HepG2 (cell line): ENCODE measurements at places on chromosomes 7 and 10. TPM values are rescaled to one million over a fixed set of nuclear protein-coding genes. Genes with fewer than 3 reads are reported as not detected.

DNA sequence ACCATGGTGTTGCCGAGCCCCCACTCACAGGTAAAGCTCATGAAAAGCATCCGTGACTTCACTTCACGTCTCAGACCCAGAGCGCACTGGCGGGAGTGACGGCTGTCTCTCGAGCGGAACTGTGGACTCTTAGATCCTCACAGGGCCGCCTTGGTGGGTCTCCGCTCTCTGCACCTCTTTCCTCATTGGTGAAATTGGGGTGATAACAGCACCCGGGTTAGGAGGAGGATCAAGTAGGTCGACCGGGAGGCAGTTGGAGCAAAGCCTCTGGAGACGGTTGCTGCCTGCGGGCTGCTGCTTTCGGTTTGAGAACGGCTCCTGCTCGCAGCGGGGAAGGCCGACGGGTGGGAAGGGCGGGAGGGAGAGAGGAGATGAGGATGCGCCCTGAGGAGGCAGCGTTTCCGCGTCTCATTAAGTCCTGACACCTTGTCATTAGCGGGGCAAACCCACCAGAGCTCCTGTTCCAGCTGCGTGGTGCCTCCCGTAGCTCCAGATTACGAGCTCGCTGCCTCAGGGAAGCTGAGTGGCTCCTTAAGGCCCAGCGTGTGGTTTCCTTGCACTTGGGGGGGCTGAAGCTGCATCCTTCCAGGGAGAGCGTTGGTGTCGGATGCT is 51.9 kb upstream of the CFAP46 start:
- no peak overlapping the region for H3K27ac ChIP-seq
- H3K27me3 ChIP-seq: peaks cover 13% of the 10 kb centered on the region; the same call in 1 of the 2 replicates
- no peak for DNase-seq
- H3K4me3 ChIP-seq: no peak overlapping the region

Gene ZNF425
- total RNA-seq: 0.97 and 1.1 TPM in 2 replicates

GRCh38 chr10:100359529-100360150 is 12.6 kb downstream of the SCD start:
- peak overlapping the region; percentile 63 for H3K27ac ChIP-seq
- H3K4me1 ChIP-seq: peaks cover 100% of the 10 kb centered on the region
- DNase-seq: peak; percentile 79
- H3K36me3 ChIP-seq: peaks cover 49% of the 10 kb centered on the region
- H3K4me3 ChIP-seq: no peak overlapping the region

Gene SPDYE9
- not detected in 2 replicates for total RNA-seq

DNA sequence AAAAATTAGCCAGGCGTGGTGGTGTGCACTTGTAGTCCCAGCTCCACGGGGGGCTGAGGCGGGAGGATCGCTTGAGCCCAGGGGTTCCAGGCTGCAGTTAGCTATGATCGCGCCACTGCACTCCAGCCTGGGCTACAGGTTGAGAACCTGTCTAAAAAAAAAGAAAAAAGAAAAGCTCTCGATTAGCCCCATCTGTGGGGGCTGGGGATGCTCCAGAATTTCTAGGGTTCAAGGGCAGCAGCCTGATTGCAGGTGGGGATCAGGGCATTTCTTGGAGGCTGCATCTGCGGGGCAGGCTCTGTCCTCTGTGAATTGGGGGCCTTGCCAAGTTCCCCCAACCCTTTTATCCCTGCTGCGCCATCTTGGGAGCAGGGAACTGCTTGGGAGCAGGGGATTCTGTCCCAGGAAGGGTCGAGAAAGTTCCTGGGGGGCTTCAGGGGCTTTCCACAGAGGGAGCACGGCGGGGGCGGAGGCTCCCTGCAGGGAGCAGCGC is 651 bp upstream of the ARPC1A start:
- peak overlapping the region; percentile 99 for H3K4me3 ChIP-seq
- 0 out of 3 replicates have a peak, but pooled peaks cover 4% of the 10 kb centered on the region for H3K36me3 ChIP-seq
- peak overlapping the region; percentile 83 for H3K27ac ChIP-seq
- DNase-seq: no peak
- H3K4me1 ChIP-seq: peaks cover 44% of the 10 kb centered on the region

GRCh38 chr10:22612318-22612717 is 102.1 kb downstream of the PIP4K2A start:
- peaks cover 25% of the 10 kb centered on the region for H3K4me1 ChIP-seq
- peaks cover 4% of the 10 kb centered on the region; the same call in 1 of the 3 replicates for H3K36me3 ChIP-seq
- no peak for DNase-seq
- no peak overlapping the region for H3K27ac ChIP-seq
- H3K27me3 ChIP-seq: no peaks in the 10 kb centered on the region

- no peak overlapping the region for H3K27ac ChIP-seq
- H3K4me3 ChIP-seq: no peak overlapping the region
- no peaks in the 10 kb centered on the region for H3K27me3 ChIP-seq
- H3K4me1 ChIP-seq: 0 out of 2 replicates have a peak, but pooled peaks cover 3% of the 10 kb centered on the region
Observed at GRCh38 chr10:70694418-70695141, 22.3 kb downstream of the ADAMTS14 start.

- H3K4me1 ChIP-seq: peaks cover 17% of the 10 kb centered on the region
- H3K36me3 ChIP-seq: no peaks in the 10 kb centered on the region
- peaks cover 88% of the 10 kb centered on the region for H3K27me3 ChIP-seq
- no peak for DNase-seq
Observed at GRCh38 chr10:117166418-117167345, 28.6 kb upstream of the VAX1 start.

Gene CPA2
- not detected in 2 replicates for total RNA-seq

GRCh38 chr10:70722820-70723424 is 50.6 kb downstream of the ADAMTS14 start:
- H3K27ac ChIP-seq: no peak overlapping the region
- no peak for DNase-seq
- H3K4me3 ChIP-seq: no peak overlapping the region
- no peaks in the 10 kb centered on the region for H3K27me3 ChIP-seq
- H3K4me1 ChIP-seq: no peaks in the 10 kb centered on the region

DNA sequence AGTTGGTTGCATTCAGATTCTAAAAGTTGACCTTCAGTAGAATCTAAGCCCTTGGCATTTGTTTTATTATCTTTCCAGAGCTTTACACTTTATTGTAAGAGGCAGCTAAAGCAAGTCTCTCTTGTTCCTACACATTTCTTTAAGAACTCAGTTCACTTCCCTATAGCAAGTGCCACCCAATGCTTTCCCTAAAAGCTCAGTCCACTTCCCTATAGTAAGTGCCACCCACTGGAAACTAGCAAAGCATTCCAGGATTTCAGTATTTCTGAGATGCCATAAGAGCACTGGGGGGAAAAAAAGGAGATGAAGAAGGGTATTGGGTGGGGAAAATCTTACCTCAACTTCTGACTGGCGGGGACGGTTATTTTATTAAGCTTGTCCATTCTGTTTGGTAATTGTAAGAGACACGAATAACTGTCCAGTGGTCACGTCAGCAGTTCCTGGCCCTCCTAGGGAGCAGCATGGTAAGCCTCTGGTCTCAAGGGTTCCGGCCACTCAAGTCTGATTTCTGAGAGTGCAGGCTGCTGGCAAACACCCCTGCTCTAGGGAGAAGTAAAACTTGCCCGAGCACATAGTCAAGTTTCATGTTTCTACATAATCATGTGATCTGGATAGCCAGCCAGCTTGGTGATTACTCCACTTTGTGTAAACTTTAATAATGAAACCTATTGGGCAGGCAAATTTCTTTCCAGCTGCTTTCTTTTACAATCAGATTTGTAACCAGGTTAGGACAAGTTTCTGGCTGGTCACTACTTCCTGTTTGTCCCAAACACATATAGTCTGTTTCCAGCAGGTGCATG is at the start of gene BLNK:
TSS of gene BLNK (minus strand) at position 554 of the 800 bp plus-strand sequence. CDS start at position 383, 171 bp downstream.
- 0 out of 2 replicates have a peak, but pooled peaks cover 1% of the 10 kb centered on the region for H3K27me3 ChIP-seq
- no peaks in the 10 kb centered on the region for H3K4me1 ChIP-seq
- DNase-seq: no peak
- H3K36me3 ChIP-seq: no peaks in the 10 kb centered on the region
- H3K4me3 ChIP-seq: no peak within 1 kb of the TSS
- H3K27ac ChIP-seq: no peak within 1 kb of the TSS

GRCh38 chr7:14639329-14639728 is 263.2 kb downstream of the DGKB start:
- DNase-seq: no peak
- no peak overlapping the region for H3K4me3 ChIP-seq
- H3K27ac ChIP-seq: no peak overlapping the region
- no peaks in the 10 kb centered on the region for H3K4me1 ChIP-seq
- H3K36me3 ChIP-seq: no peaks in the 10 kb centered on the region

GRCh38 chr7:143177374-143178119 is 5.7 kb upstream of the TAS2R39 start:
- H3K4me1 ChIP-seq: no peaks in the 10 kb centered on the region
- 0 out of 3 replicates have a peak, but pooled peaks cover 3% of the 10 kb centered on the region for H3K27me3 ChIP-seq
- H3K27ac ChIP-seq: no peak overlapping the region
- DNase-seq: no peak
- no peaks in the 10 kb centered on the region for H3K36me3 ChIP-seq

DNA sequence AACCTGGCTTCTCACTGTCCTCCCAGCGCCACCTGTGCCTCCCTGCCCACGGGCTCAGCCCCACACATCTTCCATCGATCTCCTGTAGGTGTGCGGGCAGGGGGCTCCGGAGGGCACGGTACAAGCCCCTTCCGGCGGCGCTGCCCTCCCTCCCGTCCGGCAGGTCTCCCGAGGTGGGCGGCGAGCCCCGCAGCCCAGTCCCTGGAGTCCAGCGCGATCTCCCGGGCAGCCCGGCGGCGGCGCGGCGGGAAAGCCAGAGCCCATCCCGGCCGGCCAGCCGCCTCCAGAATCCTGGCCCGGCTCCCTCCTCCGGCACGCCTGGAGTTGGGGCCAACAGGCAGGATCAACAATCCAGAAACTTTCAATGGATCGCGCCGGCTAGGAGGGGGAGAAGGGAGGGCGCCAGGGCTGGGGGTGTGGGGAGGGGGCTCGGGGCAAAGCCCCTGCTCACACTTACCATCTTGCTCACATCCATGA is 100.1 kb downstream of the HIP1 start:
- H3K4me1 ChIP-seq: peaks cover 15% of the 10 kb centered on the region
- no peaks in the 10 kb centered on the region for H3K36me3 ChIP-seq
- no peaks in the 10 kb centered on the region for H3K27me3 ChIP-seq
- peak overlapping the region; percentile 67 for H3K4me3 ChIP-seq
- no peak for DNase-seq
